ENCODE measurements at places on chromosomes 3 and 15.

DNA sequence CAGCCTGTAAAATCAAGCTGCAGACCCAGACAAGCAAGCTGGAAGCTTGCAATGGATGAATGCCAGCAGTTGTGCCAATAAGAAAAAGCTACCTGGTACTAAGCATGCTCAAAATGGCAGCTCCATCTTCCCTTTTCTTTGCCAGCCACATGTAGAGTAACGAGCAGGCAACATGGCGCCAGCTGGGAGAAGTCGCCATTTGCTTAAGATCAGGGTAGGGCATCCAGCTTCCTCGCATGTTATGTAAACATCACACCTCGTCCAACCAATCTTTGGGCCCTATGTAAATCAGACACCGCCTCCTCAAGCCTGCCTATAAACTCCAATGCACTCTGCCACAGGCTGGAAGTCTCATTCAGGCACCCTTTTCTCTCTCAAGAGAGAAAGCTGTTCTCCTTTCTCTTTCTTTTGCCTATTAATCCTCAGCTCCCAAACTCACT lies 973.9 kb downstream of the FHIT start:
- no peak for DNase-seq

DNA sequence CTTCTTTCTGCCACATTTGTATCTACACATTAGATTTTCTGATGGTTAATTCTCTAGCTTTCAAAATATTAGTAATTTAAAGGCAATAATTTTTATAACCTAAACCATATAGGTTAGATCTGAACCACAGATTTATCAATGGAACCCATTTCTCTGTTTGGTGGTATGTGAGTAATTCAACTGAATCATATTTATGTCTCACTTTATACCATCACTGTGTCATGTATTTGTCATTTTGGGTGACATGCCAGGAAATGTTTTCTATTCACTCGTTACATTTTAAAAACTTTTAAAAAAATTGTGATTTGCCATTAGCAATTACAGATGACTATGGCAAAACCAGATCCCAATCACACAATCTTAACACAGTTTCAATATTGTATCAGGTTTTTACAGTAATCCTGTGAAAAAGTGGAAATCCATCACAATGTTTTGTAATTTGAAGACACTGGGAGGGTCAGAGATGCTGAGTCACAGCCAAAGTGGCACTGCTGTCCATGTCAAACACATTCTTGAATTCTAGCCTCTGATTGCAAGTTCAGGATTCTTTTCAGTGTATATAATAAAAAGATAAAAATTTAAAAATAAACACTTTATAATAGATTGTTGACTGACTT lies 356.0 kb upstream of the RBMS3 start:
- no peak for DNase-seq

- no peak for DNase-seq
These were observed 9.3 kb downstream of the GRAMD1C start for GRCh38 chr3:113847664-113848461.

DNA sequence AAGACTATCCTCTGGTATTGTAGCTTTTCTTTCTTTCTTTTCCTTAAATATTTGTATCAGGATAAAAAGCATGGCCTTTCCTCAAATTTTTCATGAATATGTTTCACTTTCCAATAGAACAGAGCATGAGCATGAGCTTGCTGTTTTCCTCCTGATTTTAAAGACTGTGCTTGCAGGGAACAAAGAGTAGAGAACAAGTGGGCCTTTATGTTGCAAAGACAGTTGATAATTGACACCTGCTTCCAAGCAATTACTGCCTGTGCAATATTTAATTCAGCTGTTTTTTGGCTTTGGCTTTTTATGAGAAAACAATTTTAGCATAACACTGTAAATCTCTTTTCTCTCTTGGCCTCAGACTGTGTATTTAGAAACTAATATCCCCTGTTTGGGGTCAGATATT lies 263.6 kb upstream of the AZI2 start:
- no peak for DNase-seq

DNA sequence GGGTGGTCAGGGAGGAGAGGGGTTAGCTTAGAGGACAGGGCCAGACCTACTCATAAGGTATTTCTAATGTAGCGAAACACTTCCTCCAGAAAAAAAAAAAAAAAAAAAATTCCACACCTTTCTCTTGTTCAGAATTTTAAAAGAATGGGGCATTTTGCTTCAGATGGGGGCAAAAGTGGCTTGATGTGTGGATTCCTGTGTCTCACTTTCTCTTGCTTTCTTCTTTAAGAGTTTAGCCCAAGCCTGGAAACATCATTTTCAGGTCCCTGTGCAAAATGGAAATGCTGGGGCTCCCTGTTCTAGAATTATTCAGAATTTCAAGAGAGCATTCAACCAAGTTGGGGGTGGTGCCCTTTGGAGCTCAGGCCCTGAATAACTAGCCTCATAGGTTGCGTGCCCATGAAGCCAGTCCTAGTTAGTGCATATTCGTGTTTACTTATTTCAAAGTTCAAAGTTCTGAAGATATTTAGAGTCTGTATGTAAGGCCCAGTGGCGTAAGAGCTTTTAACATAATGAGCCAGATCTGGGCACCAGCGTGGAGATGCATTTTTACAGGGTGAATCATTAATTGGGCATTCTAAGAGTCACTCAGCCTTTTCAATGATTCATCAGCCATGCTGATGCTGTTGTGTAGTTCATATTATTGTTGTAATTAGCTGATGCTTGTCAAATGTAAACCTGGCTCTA lies 104.5 kb downstream of the RPLP1 start:
- DNase-seq, result peak; percentile 87
